ENCODE measurements at places on chromosomes 11 and 22.
A peak's percentile ranks its signal among the peaks of the same experiment; 100 is the strongest.

DNA sequence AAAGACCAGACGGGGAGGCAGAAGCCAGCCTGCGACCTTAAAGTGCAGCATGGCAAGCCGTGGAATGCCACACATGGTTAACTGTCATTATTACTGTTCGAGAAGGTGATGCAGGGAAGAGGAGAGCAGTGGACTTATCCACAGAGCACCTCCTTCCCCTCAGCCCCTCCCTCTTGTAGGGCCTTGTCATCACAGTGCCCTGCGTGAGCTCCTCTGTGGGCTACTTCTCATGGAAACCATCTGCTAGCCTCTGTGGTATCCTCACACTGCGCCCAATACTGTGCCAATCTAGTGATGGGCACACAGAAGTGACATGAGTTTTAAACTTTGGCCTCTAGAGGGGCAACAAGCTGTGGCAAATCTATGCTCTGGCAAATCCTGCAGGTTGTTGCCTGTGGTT, 18.2 kb upstream of the CCDC134 start:
- DNase-seq = no peak

DNA sequence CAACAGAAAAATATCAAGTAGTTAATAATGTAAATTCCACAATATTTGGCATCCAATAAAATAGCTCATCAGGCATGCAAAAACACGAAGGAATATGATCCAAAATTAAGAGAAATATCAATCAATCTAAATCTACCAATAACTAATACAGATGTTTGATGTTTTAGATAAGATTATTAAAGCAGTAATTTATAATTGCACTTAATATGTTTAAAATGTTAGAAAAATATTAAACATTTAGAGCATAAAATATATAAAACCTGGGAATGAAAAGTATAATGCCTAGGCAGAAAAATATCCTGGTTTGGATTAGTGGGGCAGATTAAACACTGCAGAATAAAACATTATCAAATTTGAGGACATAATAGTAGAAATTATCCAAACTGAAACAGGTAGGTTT, 879.9 kb downstream of the FAM181B start:
- DNase-seq = no peak

GRCh38 chr22:49793296-49793695, 34.4 kb downstream of the BRD1 start:
- DNase-seq = no peak

DNA sequence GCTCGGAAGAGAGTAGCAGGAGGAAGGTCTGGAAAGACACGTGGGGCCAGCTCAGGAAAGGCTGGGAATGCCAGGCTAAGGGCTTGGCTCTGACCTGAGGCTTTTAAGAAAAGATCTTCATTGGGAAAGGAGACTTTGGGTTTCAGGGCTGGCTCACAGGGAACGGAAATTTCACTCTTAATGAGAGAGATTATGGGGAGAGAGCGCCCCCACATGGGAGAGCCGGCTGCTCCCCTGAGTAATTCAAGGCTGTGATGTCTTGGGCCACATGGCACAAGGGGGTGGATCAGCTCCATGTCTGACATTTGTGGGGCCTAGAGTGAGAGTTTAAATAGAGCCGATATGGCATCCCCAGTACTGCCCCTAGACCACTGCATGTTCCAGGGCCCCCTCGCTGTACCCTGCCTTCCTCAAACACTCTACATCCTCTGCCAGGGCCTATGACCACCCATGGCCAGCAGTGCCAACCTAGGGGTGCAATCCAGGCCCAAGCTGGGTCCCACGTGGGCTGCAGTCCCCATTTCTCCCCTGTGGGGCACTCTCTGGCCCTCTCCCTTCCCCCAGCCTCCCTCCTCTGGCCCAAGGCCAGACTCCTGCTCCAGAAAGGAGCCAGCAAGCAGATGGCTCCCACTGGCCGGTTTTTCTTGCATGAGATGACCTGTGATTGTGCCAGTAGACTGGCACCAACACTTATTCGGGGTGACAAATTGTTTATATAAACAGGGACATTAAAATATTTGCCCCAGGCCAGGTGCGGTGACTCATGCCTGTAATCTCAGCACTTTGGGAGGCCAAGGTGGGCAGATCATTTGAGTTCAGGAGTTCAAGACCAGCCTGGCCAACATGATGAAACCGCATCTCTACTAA, 75.2 kb downstream of the ISX start:
- DNase-seq = no peak

GRCh38 chr11:88414385-88414861, 76.9 kb upstream of the CTSC start:
- no peak for DNase-seq

DNA sequence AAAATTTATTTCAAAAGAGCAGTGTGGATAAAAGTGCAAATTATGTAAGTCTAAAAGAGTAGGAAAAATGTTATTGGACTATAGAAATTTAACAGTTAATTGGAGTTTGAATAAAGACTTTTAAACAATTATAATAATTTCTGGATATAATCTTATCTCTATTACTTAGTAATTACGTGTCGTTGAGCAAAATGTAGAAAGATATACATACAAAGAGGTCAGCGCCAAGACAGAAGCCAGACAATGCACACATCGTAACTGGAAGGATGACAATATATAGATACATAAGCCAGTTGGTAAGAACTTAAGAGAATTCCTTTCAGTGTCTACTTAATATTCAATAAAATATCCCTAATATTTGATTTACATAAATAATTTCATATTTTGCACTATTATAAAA, 157.0 kb downstream of the LUZP2 start:
- no peak for DNase-seq

- no peak for DNase-seq
Observed at GRCh38 chr11:36151933-36152580, 137.2 kb downstream of the COMMD9 start.

DNA sequence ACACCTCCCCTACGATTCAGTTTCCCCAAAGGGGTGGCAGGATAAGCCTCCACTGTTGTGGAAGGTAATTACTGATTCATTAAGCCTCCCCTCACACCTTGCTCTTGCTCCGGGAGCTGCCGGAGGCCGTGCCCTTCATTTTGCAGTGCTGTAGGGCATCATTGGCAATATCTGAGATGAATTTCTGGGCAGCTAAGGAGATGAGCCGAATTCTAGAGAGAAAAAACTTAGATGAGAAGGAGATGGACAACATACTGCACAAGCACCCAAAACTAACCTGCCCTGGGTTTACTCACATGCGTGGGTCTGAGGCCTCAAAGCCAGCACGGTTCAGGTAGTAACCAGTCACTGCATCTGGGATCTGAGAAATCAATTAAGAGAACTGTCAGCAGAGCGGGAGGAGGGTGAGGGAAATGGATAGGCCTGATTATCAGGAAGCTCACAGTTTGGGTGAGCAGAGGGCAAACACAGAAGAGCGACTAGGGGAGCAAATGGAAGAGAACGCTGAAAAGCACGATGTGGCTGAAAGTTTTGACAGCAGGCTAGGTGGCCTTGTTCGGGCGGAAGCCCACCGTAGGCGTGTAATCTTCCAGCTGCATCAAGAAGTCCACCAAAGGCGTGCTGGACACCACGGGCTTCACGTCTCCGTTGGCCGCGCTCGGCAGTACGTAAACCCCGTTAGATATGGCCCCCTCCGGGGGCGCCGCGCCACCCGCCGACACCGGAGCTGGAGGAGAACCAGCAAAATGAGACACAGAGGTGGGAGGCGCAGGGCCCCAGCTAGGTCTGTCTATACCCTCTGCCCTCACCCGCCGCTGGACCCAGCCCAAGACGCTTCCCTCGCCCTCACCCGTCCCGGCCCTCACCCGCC, 689 bp downstream of the TAF10 start:
- no peak for DNase-seq

GRCh38 chr22:41508770-41509170, 35.5 kb downstream of the POLR3H start:
- DNase-seq = no peak

DNA sequence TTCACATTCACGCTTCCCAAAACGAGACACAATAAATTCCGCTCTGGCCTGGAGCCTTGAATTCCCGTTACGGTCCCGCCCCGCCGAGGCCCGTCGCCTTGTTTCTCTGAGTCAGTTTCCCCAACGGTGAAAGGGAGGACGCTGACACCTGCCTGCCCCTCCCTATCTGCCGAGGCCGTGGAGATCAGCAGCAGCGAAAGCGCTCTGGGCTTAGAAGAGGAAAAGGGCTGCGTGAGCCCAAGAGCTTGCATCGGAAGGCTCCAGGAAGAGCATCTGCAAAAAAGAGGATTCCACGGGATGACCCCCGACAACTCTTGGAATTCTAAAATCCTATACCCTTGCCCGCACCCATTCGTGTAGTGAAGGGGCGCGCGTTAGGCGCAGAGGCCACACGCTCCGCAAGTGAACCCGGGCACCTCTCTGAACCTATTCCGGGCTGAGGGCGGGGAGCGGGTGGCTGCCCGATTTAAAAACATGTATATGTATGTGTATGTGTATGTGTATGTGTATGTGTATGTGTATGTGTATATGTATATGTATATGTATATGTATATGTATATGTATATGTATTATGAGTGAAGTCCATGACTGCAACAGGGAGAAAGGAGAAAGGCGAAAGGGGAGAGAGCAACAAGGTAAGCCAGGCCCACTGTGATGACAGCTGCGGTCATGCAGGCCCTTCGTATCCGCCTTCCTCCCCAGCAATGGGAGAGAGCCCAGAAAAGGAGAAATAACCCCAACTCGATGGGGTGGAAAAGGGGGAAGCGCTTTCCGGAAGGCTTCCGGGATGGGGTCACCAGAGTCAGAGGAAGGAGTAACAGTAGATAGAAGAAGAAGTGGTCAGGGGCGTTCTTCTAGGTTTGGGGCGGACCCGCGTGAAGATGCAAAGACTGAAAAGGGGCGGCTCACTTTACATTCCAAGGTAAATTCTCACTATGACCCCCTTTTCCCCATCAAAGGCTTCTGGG, 948 bp upstream of the MRTFA start:
- DNase-seq = peak; percentile 12
